ENCODE measurements at places on chromosomes 2 and 18.

DNA sequence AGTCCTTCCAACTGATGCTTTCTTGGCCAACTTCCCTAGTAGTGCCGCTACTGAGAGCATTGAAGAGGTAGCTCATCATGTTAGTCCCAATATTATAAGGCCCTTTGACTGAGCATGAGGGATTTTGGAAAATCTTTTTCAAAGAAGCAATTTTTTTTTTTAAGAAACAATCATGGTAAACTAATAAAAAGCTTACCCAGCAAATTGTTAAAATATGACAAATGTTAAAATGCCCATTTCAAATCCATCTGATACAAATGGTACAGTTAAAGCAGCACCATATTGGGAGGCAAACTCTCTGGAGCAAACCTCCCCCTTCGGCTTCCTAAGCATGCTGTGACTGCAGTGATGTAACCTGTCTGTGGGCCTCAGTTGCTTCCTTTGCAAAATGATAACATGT is 135.6 kb downstream of the RTN4 start:
- DNase-seq: no peak

DNA sequence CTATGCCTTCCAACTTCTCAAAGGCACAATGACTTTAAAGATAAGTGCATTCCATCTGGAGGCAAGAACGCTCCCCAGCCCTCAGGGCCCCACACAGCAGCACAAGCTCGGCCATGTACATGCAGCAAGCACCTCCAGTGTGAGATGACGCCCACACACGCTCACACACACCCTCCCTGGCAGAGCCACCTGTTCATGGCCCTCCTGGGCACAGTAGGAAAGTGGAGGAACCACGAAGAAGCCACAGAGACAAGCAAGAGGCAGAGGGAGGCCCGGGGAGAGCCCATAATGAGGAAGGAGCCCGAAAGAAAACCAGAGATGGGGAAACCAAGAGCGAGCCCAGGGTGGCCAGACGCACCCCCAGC is 21.7 kb downstream of the BIN1 start:
- DNase-seq: no peak

DNA sequence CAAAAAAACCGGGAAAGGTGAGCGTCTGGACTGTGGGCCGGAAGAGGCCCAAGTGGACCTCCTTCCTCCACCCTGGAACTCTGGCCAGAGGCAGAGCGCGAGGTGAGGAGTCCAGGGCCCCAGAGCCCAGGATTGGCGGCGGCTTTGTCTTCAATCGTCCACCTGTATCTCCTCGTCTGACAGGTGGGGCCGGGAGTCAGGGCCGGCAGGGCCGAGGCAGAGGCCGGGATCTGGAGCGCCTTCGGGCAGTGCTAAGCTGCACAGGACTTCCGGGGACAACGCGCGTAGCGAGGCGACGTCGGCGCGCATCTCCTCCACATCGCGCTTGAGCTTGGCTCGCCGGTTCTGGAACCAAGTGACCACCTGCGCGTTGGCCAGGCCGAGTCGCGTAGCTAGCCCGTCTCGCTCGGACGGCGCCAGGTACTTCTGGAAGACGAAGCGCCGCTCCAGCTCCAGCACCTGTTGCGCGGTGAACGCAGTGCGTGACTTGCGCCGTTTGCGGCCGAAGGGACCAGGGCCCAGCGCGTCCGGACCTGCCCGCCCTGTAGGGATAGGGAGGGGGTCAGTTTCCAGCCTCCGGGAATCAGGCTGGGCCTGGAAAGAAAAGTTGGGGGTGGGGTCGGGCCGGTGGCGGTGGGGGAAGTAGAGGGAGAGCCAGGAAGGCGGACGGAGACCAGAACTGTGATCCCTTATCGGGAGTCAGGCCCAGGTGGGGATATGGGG is 1.5 kb downstream of the LBX2 start:
- no peak for DNase-seq

DNA sequence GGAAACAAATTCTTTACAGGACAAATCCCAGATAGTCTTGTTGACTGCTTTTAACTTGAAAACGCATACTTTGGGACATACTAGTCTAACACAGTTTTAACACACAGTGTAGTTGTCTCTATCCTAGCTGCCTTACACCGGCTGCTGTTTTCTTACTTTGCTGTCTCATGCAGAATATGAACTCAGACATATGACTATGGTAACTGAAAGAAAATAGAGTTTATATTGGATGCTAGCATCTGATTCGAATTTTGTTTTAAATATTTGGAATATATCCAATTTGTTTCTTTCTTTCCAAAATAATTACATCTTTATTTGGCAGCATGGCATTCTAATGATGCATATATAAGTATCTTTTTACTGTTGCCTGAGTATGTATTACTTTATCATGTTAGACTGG is 69.8 kb downstream of the ANKRD12 start:
- no peak for DNase-seq
